ENCODE measurements at places on chromosomes 4 and X.

DNA sequence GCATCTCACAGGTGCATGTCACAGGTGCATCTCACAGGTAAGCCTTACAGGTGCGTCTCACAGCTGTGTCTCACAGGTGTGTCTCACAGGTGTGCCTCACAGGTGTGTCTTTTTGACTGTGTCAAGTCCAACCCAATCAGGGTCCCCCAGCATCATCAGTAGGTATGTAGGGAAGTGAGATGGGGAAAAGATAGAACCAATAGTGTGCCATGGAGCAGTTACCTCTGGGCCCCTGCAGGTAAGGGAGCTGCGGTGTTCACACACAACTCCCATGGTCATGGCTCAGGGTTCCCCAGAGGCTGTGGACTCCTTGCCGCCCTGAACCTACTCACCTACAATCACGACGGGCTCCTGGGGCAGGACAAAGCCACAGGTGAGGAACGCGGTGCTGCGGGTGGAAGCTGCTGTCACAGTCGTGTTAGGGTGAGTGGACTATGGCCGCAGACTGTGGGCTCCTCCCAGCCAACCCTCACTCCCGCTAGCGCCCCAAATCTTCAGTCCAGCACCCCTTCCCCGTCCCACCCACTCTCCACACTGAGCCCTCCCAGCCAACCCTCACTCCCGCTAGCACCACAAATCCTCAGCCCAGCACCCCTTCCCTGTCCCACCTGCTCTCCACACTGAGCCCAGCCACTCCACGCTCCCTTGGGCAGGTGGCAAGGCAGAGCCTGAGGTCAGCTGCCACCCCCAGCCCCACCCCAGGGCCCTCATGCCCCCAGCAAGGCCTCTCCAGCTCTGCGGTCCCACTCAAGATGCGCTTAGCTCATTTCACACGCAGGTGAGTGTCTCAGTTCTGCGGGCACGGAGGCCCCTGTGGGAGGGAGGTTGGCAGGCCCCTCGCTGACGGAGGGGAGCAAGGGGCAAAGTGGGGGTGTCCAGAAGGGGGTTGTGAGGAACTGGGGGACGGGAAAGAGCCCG is 2.1 kb upstream of the PDE6B start:
- DNase-seq: no peak

GRCh38 chrX:21156632-21157031 is 217.6 kb upstream of the CNKSR2 start:
- no peak for DNase-seq

DNA sequence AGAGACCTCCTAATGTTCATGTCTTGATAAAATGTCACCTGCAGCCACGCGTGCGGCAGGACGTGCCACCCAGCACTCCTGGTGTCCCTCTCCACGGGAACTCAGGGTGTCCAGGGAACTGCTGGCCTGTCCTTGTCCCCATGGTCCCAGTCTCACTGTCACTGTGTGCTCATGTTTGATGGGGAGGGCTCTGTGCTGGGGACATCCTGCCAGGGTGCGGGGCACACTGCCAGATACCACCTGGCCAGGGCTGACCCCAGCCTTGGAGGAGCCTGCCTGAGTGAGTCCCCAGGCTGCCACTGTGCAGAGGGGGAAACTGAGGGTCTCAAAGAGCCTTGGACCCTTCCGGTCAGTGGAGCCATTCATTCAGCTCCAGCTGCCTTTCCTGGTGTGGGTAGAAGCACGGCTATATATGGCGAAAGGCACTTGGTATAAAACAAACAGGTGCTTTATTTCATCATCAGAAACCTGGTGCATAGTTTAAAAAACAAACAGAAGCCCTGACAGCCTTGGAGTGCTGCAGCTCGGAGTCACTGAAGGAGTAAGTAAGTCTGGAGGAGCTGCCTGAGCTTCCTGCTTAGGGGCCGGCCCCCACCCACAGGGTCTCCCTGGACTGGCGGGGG is 33.0 kb downstream of the NOP14 start:
- no peak for DNase-seq

GRCh38 chr4:90393215-90393614 is 266.0 kb downstream of the CCSER1 start:
- no peak for DNase-seq

DNA sequence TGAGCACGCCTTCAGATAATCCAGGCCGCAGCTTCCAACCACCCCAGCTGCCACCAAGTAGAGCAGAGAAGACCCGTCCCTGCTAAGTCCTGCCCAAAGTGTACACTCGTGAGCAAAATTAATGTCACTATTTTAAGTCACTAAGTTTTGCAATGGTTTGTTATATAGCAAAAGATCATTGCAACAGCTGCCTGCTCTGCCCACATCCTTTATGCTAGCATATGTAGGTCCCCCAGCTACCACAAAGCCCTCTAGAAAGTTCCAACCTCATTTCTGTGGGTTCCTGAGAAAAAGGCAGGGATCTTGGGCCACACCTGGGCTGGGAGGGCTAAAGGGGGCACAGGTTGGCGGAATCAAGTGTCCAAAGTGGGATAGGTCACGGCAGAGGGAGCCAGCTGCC is 346.9 kb downstream of the BCOR start:
- DNase-seq: no peak

GRCh38 chr4:97374526-97374925 is 768.8 kb downstream of the STPG2 start:
- DNase-seq: no peak

DNA sequence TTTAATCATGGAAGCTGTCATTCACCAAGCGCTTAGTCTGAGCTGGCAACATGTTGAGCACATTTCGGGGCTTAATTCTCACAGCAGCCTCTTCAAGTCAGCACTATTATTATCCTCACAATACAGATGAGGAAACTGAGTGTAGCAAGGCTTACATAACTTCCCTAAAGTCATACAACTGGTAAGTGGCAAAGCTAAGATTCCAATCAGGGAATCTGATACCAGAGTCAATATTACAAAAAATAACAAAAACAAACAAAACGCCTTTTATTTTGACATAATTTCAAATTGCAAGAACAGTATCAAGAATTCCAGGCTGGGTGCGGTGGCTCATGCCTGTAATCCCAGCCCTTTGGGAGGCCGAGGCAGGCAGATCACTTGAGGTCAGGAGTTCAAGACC is 120.4 kb upstream of the DUSP21 start:
- no peak for DNase-seq

DNA sequence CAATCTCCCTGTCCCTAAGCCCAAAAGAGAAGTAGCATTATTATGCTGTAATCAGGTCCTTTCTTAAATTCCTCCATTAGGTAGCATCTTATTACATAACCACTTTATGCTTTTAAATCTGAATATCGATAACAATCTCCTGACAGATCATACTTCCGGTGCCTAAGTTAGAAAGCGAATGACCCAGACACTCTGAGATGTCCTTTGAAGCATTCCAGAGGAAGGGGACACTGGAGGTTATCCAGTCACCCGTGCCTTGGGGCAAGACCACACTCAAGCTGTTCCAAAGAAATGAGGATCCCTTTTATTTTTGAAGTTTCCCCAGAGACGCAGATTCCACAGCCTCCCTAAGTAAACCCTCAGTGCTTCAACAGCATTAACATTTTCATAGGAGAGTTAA is 125.7 kb downstream of the PALLD start:
- no peak for DNase-seq

DNA sequence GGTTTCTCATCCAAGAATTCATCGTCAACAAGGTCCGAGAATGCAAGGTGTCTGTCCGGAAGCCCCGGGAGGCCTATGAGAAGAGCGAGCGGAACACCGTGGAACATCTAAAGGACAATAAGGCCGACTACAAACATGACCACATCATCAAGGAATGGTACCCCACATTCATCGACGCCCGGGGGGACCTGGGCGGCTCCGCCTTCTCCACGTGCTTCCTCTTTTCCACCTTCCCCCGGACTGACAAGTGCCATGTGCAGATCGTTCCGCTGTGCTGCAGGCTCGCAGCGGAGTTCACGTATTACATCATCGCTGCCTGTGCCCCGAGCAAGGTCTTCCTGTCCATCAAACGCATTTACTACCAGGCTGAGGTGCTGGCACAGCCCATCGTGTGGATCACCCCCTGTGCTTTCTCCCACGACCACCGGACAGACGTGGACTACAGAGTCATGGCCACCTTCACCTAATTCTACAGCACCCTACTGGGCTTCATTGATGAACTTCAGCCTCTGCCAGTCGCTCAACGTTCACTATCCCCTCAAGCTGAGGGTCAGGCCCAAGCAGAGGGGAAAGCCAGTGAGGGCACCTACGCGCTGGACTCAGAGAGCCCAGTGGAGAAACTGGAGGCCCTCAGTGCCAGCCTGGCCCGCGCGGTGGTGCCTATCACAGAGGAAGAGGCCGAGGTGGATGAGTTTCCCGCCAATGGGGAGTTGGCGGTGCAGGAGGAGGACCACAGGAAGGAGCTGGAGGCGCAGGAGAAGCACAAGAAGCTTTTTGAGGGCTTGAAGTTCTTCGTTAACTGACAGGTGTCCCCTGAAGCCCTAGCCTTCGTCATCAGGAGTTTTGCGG is 125.9 kb upstream of the PABPC4L start:
- no peak for DNase-seq

GRCh38 chr4:78763251-78763650 is 12.9 kb upstream of the BMP2K start:
- DNase-seq: no peak

DNA sequence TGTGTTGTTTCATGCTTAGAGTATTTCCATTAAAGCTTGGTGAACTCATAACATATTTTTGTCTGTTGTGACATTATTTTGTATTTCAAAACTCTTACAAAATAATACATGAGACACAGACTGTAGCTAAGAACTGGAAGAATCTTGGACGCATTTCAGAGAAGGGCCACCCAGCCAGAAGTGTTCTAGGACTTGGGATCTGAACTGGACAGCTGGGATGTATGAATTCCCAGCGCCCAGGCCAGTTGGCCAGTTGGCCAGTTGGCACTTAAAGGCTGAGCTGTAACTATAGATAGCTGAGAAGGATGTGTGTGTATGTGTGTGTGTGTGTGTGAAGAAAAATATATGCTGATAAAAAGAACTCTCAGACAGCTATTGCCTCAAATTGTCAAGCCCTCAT is 193.4 kb upstream of the GPR101 start:
- no peak for DNase-seq

- no peak for DNase-seq
These were observed 41.8 kb downstream of the PJA1 start for GRCh38 chrX:69123481-69123880.

DNA sequence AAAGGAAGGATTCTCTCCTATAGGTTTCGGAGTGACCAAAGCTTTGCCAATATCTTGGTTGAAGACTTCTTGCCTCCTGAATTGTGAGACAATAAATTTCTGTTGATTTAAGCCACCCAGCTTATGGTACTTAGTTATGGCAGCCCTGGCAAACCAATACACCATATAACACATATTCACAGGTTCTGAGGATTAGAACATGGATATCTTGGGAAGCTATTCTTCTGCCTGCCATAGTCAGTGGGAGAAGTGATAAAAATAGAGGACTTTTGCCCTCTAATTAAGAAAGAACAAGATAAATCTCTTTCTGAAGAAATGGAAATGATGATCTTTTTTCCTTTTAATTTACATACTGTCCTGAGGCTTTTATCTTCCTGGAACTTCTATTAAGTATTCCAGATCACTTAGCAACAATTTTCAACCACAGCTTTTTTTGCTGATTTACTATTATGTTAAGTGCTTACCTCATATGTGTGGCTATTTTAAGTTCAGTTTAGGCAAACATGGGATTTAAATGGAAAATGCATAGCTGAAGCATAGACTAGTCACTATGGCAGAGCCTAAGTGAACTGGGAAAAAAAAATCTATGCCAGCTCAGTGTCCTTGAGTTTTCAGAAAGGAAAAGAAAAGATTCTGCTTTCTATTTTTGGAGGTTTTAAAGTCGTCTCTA is 381.7 kb downstream of the STPG2 start:
- no peak for DNase-seq

DNA sequence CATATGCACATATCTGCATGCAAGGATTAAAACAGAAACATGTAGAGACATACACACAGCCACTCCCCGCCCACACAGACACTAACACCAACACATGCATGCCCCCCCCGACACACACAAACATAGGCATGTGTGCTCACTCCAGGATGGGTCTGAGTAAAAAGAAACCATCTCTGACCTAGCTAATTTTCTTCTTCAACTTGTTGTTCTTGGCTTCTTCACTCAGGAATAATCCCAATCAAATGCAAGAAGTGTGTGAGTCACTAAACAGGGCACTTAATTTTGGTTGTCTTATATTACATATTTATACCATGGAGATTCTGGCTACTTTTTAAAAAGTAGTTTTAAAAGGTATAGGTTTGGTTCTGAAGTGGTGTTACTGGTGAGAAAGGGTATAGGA is 28.3 kb downstream of the ENOX2 start:
- no peak for DNase-seq

- no peak for DNase-seq
These were observed 172.1 kb downstream of the AFF2 start for GRCh38 chrX:148672517-148672916.

- DNase-seq: no peak
These were observed 156.5 kb downstream of the WDFY3 start for GRCh38 chr4:84809946-84810345.

- DNase-seq: no peak
These were observed 725.7 kb downstream of the FSTL5 start for GRCh38 chr4:161438096-161438495.

DNA sequence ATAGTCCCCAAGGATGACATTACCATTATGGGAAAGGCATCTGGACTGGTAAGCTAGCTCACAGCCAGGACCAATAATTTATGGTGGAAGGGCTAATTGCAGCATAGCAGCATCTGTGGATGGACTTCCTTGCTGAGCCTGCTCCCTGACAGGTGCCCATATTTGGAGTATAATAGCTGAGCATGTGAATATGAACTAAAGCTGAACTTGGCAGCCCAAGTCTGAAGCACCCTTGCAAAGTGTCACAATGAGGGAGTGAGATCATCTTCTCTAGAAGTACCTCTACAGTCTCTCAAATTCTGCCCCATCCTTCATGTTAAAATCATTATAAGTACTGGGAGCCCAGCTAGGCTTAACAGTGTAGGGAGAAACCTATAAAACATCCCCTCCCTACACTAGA is 128.2 kb upstream of the INPP4B start:
- no peak for DNase-seq

DNA sequence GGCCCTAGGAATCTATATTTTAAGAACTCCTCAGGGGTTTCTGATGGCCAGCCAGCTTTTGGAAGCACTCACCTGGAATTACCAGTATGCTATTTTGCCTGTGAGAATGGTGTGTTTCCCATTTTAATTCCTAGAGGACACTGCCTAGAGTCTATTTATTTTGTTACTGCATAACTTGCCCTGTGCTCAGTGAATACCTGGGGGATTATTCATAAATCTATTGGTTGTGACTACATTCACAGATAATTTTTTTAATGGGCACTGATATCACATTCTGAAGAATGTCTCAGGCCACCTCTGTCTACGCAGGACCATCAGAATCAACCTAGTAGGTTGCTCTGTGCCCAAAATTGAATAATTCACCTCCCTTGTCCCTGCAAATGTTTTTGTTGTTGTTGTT is 6.7 kb downstream of the ARL13A start:
- no peak for DNase-seq
